ENCODE measurements at places on chromosomes 11 and 22.

- no peak for DNase-seq
- H3K27ac ChIP-seq, result peak overlapping the region; percentile 71
- H3K27me3 ChIP-seq, result no peaks in the 10 kb centered on the region
- no peak overlapping the region for H3K4me3 ChIP-seq
- no peaks in the 10 kb centered on the region for H3K36me3 ChIP-seq
Observed at GRCh38 chr22:21876486-21877176, 9.2 kb upstream of the MAPK1 start.

GRCh38 chr22:27627444-27627833 lies 174.1 kb downstream of the MN1 start:
- H3K36me3 ChIP-seq, result peaks cover 4% of the 10 kb centered on the region
- no peak overlapping the region for H3K4me3 ChIP-seq
- no peak for DNase-seq
- H3K27ac ChIP-seq, result no peak overlapping the region
- peaks cover 4% of the 10 kb centered on the region for H3K4me1 ChIP-seq

- H3K36me3 ChIP-seq, result no peaks in the 10 kb centered on the region
- H3K4me3 ChIP-seq, result no peak overlapping the region
- H3K4me1 ChIP-seq, result no peaks in the 10 kb centered on the region
- H3K27me3 ChIP-seq, result peaks cover 28% of the 10 kb centered on the region
- DNase-seq, result no peak
Observed at GRCh38 chr11:45551191-45551713, 114.2 kb downstream of the CHST1 start.

DNA sequence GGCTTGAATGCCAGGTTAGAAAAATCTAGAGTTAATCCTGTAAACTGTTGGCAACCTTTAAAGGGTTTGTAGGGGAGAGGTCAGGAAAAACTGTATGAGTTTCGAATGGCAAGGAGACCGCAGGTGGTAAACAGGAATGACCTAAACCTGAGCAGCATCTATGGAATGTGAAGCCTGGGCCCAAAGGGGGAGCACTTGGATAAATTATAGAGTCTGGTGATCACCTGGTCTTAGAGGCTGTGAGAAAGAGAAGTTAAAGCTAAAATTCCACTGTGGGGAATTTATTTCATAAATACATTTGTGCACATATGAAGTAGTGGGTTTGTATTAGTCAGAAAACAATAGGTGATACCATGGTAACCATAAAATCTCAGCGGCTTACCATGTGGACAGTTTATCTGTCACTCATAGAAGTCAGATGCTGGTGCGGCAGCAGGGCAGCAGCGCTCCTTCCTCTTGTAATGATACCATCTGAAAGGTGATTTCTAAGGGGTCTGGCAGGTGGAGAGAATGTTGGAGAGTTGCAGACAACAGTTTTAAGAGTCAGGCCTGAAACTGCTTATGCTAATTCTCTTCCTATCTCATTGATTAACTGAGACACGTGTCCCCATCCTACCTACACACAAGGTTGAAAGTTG lies 1104.4 kb upstream of the CCDC90B start:
- H3K36me3 ChIP-seq, result no peaks in the 10 kb centered on the region
- peaks cover 6% of the 10 kb centered on the region for H3K4me1 ChIP-seq
- no peak for DNase-seq
- no peaks in the 10 kb centered on the region for H3K27me3 ChIP-seq
- no peak overlapping the region for H3K27ac ChIP-seq

GRCh38 chr11:102940714-102941588 lies 14.6 kb downstream of the MMP13 start:
- H3K4me3 ChIP-seq, result peak overlapping the region; percentile 31
- DNase-seq, result no peak
- H3K27me3 ChIP-seq, result no peaks in the 10 kb centered on the region

- no peak overlapping the region for H3K4me3 ChIP-seq
- no peaks in the 10 kb centered on the region for H3K27me3 ChIP-seq
Observed at GRCh38 chr11:11148104-11148509, 204.9 kb downstream of the CSNK2A3 start.

- no peak overlapping the region for H3K27ac ChIP-seq
- H3K36me3 ChIP-seq, result no peaks in the 10 kb centered on the region
- no peak for DNase-seq
- peaks cover 28% of the 10 kb centered on the region for H3K4me1 ChIP-seq
Observed at GRCh38 chr11:92739041-92739440, 230.4 kb upstream of the MTNR1B start.

DNA sequence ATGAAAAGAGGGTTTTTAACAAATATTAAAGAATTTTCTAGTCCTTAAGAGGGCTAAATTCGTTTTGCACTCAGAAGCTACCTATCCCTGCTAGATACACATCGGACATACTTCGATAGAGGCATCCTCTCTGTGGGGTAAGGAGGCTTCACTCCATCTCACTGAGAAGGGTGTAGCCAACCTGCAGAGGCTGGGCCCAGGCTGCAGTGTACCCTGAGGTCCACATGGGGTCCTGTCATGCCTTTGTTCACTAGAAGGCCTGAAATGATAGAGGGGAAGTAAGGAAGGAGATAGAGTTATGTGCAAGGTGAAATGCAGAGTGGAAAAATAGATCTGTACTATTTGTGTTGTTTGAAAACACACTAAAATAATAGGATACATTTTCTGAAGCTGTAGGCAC lies 45.6 kb downstream of the IGSF9B start:
- no peaks in the 10 kb centered on the region for H3K36me3 ChIP-seq
- no peak overlapping the region for H3K4me3 ChIP-seq
- no peak for DNase-seq
- no peak overlapping the region for H3K27ac ChIP-seq
- peaks cover 8% of the 10 kb centered on the region for H3K27me3 ChIP-seq

DNA sequence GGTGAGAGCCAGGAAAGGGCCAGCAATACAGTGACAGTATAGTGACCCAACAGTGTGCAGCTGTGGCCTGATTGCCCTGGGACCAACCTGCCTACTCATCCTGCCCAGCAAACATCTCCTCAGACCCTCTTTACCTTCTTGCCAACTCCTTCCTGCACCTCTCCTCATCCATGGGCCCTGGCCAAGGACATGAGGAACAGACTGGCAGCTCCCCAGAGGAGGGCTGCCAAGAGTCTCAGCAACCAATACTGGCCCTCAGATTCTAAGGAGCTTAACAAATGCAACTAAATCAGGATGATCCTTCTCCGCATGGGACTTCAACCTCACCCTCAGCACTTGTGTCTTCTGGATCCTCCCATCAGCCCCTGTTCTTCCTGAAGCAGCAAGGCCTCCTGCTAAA lies 77.0 kb downstream of the RPL27A start:
- peaks cover 4% of the 10 kb centered on the region for H3K4me1 ChIP-seq
- DNase-seq, result no peak
- H3K36me3 ChIP-seq, result peaks cover 5% of the 10 kb centered on the region
- no peaks in the 10 kb centered on the region for H3K27me3 ChIP-seq
